Caki2 (cell line): ENCODE measurements at places on chromosomes 16 and 17.

DNA sequence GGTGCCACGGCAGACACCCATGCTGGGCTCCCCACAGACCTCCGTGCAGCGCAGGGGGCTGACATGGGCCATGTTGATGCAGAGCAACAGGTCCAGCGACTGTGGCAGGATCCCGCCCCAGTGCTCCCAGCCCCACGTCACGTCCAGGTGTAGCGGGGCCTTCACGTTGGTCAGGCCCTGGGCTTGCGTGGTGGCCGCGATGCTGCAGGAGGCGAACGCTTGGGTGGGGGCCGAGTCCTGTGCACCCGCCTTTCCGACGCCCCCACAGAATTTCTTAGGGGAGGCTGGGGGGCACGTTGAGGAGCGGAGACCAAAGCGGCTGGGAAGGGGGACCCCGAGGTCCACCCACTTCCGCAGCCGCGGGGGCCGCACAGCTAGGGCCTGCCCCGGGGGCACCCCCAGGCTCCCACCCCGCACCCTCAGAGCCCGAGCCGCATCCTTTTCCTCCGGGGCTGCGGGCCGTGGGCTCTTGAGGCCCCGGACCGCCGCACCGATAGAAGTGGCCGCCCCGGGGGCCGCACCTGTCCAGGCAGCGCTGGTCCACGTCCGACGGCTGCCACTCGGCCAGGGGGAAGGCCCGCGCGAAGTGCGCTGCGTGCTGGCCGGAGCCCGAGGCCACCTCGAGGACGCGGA is 416 bp downstream of the METTL26 start:
- no peak for DNase-seq

DNA sequence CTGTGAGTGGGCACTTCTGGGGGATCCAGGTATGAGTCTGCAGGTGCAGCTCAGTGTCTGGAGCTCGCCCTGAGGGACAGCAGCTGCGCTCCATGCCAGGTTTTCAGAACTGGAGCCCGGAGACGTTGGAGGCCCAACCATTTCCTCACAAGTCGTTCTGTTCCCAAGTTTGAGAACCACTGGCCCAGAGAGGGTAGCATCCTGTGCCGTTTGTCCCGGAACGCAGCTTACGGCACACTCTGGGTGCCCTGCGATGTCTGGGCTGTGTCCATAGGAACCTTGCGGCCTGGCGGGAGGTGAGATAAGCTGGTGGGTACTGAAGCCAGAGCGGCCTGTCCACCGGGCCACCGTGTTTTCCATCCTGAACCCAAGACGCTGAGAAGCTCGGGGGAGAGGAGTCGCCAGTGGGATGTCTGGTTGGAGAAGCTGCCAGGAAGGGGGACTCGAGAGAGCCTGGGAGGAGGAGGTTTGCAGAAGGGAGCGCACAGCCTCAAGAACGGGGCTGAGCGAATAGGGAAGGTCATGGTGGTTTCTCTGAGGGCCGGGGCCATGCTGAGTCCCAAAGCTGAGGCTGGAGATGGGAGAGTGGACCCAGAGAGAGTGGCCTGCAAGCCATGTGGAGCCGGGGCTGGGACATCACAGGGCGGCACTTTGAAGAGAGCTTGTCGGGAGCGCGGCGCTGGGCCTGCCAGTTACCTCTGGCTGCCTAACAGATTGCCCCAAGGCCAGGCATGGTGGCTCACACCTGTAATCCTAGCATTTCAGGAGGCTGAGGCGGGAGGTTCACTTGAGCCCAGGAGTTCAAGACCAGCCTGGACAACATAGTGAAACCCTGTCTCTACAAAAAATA is 211.0 kb upstream of the GSE1 start:
- DNase-seq, result no peak

GRCh38 chr17:65402513-65403496 is 158.6 kb downstream of the AXIN2 start:
- no peak for DNase-seq

DNA sequence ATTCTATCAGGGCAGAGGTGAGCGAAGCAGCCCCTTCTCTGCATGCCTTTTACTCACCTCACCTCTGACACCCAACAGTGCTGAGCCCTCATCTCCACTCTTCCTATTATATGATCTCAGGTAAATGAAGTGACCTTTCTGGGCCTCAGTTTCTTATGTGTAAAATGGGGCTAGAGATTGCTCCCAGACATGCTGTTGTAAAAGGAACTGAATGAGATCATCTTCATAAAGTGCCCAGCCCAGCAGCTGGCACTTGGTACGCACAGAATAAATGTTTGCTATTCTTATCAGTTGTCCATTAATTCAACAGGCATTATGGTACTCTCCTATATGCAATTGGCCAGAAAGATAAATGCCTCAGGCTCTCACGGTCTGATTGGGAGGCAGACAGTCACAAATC is 4.5 kb upstream of the GALK1 start:
- DNase-seq, result no peak

DNA sequence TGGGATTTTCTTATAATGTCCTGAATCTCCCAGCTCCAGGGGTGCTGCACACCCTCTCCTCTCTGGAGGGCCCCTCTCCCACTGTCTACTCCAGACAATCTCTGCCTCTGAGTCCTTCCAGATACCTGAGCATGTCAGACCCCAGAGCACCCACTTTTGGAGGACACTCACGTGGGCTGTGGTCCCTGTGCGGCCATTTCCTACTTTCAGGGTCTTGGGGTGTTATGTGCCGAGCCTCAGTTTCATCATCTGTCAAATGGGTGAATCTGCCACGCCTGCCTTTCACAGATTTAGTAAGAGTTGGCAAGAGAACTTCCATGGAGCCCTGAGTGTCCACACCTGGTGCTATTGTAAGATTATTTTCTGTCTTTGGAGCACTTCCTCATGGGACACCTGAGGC is 3.7 kb upstream of the FOXL1 start:
- no peak for DNase-seq

- no peak for DNase-seq
Measured at GRCh38 chr16:6482696-6483468, 849.8 kb upstream of the RBFOX1 start.
